ENCODE measurements at places on chromosomes 12 and 14. TPM values are rescaled to one million over a fixed set of nuclear protein-coding genes. Genes with fewer than 3 reads are reported as not detected.

GRCh38 chr12:131721548-131721947 lies 10.7 kb downstream of the SFSWAP start:
- DNase-seq, result no peak

DNA sequence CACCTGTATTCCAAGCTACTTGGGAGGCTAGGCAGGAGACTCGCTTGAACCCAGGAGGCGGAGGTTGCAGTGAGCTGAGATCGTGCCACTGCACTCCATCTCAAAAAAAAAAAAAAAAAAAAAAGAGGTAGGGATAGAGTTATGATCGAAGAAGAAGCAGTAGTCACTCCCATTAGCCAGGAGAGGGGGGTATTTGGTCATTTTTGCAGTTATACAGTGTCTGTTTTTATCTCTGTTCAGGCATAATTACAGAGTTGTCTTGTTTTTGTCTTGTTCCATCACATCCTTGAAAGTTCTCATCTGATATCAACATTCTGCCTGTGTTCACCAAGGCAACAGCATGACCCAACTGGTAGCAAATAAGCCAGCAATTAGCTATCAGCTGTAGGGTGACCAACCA lies 98.5 kb upstream of the TMPO start:
- DNase-seq, result no peak

DNA sequence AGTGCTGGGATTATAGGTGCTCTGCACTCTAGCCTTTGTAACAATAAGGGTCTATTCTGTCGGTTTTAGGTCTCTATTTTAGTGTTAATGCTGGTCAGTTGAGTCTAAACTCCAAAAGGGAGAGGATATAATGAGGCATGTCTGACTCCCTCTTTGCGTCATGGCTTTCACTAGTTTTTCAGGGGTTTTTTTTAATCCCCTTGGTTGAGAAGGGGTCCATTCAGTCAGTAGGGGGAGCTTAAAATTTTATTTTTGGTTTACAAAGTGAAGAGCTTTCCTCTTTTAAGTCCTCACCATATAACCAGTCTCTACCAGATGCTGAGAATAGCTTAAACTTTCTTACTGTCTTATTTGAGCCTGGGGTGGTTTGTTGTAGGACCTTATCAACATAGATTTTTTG lies 106.9 kb downstream of the PRKCH start:
- no peak for DNase-seq

- DNase-seq, result no peak
Observed at GRCh38 chr12:113762155-113762881, 203.8 kb downstream of the RBM19 start.

DNA sequence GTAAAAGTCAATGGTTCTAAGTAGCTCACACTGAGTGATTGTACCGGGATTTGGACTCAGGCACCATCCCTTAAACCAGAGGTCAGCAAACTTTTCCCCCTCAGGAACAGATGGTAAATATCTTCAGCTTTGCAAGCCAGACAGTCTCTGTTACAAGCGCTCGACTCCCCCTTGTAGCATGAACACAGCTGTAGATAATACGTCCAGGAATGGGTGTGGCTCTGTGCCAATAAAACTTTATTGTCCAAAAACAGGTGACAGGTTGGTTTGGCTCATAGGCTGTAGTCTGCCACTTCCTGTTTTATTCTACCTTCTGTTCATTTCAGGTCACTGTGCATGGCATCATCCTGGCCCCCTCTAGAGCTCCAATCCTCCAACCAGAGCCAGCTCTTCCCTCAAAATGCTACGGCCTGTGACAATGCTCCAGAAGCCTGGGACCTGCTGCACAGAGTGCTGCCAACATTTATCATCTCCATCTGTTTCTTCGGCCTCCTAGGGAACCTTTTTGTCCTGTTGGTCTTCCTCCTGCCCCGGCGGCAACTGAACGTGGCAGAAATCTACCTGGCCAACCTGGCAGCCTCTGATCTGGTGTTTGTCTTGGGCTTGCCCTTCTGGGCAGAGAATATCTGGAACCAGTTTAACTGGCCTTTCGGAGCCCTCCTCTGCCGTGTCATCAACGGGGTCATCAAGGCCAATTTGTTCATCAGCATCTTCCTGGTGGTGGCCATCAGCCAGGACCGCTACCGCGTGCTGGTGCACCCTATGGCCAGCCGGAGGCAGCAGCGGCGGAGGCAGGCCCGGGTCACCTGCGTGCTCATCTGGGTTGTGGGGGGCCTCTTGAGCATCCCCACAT lies 7.6 kb downstream of the BDKRB1 start:
- no peak for DNase-seq

DNA sequence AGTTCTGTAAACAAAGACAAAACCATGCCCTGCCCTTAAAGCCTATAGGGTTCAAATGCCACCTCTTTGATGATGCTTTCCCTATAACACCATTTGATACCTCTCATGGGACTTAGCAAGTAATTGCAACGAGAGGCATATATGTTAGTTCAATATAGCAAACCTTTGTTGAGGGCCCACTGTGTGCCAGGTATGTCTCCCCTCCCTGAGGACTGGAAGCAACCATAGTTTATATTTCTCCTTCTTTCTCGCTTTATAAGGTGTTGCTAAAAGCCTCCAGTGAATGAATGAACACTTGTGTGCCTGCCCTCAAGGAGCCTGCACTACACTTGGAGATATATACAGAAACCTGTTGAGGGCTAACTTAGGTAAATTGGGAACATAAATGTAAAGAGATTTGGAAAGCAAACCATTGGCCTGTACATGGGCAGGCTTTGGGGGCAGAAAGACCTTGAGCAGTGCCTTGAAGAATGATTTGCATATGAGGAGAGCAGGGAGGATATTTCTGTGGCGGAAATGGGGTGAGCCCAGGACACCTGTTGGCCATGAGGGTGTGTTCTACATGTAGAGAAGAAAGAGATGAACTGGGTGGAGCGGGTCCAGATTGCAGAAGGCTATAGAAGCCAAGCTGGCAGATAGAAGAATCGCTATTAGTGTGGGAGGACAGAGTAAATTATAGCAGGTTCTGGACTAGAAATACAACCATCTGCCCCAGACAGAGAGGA lies 1.8 kb upstream of the CKAP4 start:
- no peak for DNase-seq

GRCh38 chr14:52640137-52640536 lies 55.2 kb downstream of the ERO1A start:
- DNase-seq, result no peak

- no peak for DNase-seq
Observed at GRCh38 chr12:50013361-50014147, 11.7 kb downstream of the RACGAP1 start.

- no peak for DNase-seq
Observed at GRCh38 chr12:53736592-53736991, 9.3 kb upstream of the CALCOCO1 start.

GRCh38 chr12:124030008-124030407 lies 57.0 kb downstream of the ZNF664 start:
- no peak for DNase-seq

DNA sequence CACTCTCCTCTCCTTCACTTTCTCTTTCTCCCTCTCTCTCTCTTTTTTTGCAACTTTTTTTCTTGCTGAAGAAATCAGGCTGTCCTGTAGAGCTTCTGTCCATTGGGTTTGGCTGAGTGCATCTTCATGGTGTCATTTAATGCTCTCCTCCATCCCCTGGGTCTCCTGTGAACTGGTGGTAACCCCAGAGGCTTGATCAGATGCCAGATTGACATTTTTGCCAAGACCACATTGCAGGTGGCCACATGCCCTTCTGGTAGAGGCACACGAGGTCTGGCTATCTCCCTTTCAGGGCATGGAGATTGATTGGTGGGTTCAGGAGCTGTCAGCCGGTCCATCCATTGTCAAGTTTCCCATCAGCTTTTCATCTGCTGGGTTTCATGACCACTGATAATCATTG lies 188.3 kb upstream of the MYL2 start:
- no peak for DNase-seq

DNA sequence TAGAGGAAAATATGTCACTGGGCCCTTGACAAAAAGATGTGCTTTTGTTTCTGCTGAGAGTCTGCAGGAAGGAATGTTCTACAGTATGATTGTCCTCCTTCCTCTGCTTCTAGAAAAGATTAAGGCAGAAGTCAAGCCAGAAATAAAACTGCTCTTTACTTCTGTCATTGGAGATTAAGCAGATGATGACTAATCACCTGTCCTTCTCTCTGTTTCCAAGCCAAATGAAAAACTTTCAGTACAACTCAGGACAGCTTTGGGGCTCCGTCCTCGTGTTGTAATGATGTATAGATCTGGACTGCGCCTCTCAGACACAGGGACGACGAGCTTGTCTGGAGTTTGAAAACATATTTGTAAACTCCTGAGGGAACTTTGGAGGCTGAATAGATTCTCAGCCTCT lies 159.3 kb downstream of the DYRK2 start:
- DNase-seq, result no peak

PTPRB gene
- total RNA-seq, result 28.4 TPM

GUCY2C gene
- total RNA-seq, result not detected

CD163 gene
- total RNA-seq, result 284 TPM
